ENCODE measurements at places on chromosomes 13 and 19. TPM values are rescaled to one million over a fixed set of nuclear protein-coding genes. Genes with fewer than 3 reads are reported as not detected.

Gene TNFSF11
- polyA plus RNA-seq: 1.2 TPM

GRCh38 chr13:98478189-98479129 is 98.4 kb downstream of the STK24 start:
- no peak for DNase-seq

DNA sequence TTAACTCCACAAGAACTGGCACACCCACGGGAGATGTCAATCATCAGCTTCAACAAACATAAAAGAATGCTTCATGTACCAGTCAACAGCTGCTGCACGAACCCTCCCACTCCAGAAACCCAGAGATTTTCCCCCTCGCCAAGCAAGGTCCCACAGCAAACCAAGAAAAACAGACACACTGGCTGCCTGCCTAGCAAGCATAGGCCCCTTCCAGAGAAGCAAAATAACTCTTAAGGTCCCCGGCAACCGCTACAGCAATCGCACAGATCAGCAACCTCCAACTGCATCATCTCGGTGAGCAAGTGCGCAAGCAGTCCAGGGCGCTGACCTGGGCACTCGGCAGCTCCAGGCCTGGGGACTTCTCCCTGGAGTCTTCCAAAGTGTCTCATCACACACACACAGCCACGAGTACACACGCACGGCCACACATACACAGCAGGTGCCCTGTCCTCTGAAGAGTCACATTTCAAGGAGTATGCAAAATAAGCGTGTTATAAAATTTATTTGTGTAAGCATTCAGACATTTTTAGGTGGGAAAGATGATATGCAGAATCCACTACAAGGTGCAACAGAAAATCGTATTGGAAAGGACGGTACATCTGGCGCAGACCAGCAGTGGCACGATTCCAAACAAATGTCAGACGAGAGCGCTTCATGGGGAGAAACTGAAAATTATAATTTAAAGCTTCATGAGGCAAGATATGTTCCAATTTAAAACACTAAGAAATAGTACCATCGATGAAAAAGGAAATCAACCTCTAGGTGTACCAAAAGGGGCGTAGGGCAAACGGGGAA is 125.0 kb downstream of the STK24 start:
- DNase-seq: peak; percentile 62

- no peak for DNase-seq
Measured at GRCh38 chr19:17081672-17082630, 6.4 kb downstream of the MYO9B start.

Gene ZNF763
- polyA plus RNA-seq: 3.5 TPM

Gene ATP4A
- 0.21 TPM for polyA plus RNA-seq

GRCh38 chr19:952680-953444 is 27.0 kb downstream of the ARID3A start:
- DNase-seq: no peak

DNA sequence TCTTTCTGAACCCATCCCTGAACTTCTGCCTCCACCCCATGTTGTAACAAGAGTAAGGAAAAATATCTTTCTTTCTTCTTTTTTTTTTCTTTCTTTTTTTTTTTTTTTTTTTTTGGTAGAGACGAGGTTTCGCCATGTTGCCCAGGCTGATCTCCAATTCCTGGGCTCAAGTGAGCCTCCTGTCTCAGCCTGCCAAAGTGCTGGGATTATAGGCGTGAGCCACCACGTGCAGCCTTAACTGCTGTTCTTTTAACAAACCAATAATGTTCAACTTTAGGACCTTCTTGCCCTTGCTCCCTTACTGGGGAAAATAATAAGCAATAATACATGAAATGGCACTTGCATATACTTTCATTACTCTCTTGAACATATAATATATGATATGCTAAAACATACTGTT is 19.6 kb downstream of the GPR183 start:
- DNase-seq: no peak

DNA sequence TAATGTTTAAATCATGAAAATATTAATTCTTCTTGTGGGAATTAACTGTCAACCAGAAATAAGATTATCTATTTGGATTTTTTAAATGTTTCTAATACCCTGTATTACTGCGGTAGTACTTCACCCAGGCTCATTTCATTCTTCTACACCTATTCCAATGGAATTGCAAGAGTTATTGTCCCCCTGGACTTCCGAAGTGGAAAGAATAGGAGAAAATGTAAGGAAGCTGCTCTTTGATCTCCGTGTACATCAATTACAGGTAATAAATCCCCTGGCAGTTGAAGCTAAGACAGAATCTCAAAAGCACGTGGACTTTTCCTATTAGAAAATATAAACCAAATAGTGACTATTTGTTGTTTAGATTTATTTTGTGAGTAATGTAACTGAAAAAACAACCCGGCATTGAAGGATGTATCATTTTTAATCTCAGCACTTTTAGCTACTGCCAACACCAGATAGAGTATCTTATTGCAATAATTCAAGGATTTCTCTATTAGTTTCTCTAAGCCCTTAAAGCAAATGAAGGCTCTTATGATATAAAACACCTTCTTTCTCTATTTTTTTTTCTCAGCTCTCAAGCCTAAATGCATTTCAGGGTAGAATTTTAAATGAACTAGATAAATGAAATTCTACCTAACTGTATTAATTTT is 77.3 kb downstream of the MZT1 start:
- DNase-seq: no peak

DNA sequence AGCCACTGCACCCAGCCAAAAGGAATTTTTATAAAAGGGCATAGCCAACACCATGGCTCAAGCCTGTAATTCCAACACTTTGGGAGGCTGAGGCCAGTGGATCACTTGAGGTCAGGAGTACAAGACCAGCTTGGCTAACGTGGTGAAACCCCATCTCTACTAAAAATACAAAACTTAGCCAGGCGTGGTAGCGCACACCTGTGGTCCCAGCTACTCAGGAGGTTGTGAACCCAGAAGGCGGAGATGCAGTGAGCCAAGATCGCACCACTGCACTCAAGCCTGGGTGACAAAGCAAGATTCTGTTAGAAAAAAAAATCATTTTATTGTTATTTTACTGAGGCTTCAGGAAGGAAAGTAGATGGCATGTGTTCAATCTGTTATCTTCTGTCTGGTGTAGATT is 31.3 kb upstream of the FOXO1 start:
- no peak for DNase-seq

Gene SIGLEC8
- polyA plus RNA-seq: 0.19 TPM

DNA sequence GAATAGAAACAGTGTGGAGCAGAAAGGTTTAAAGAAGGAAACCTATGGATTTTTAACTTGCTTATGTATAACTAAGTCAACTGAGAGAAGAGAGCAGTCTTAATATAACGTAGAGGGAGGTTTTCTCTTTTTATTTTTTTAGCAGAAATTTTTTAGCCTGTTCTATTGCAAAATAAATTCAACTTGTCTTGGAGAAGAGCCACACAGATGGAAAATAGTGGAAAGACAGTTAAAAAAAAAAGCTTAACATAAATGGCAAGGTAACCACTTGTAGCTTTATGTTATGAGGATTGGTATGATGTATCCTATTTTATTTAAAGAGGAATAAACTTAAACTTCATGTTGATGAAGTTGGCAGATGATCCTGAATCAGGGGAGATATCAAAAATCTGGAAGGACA is 312.4 kb downstream of the SHISA2 start:
- peak; percentile 76 for DNase-seq

DNA sequence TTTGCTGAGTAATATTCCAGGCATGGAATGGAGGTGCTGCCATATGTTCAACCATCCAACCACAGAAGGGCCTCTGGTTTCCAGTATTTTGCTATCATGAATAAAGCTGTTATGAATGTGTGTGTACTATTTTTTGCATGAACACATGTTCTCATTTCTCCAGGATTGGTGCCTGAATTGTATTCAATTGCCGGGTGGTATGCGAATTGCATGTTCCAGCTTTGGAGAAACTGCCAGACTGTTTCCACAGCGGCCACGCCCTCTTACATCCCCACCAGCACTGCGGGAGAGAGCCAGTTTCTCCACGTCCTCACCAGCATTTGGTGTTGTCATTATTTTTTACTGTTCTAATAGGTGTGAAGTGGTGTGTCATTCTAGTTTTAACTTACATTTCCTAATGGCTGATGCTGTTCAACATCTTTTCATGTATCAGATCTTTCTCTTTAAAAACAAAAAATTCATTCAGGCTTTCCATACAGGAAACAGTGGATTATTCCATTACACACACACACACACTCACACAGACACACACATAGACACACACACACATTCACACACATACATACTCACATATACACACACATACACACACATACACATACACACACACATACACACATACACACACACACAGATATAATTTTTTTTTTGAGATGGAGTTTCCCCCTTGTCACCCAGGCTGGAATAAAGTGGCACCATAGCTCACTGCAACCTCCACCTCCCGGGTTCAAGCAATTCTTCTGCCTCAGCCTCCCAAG is 154.1 kb downstream of the PTPRS start:
- no peak for DNase-seq

GRCh38 chr13:79528356-79528755 is 47.4 kb downstream of the NDFIP2 start:
- no peak for DNase-seq

Gene HRC
- polyA plus RNA-seq: 157 TPM

Gene TTC9B
- 0.24 TPM for polyA plus RNA-seq

- DNase-seq: no peak
Measured at GRCh38 chr13:98353750-98354149, 176.7 kb upstream of the RNF113B start.

DNA sequence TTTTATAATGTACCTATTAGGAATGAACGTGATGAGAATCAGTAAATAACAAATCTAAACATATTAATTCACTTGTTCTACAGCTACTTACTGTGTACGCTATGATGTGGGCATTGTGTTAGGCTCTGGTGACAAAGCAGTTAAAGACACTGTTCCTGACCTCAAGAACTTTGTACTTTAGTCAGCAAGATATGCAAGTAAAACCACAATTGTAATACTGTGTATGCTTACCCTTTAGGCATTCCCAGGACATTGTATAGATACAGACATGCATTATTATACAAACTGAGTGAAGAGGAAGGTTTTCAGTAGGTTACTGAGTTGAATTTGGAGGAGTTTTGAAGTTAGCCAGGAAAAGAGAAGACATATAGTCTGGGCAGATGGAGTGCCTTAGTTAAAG is 435.8 kb downstream of the HS6ST3 start:
- DNase-seq: no peak

GRCh38 chr13:72384186-72384823 is 343.1 kb downstream of the MZT1 start:
- peak; percentile 1 for DNase-seq

- peak; percentile 54 for DNase-seq
Measured at GRCh38 chr13:95660981-95661581, 15.9 kb upstream of the DNAJC3 start.

Gene SBK3
- polyA plus RNA-seq: not detected

- no peak for DNase-seq
Measured at GRCh38 chr19:18804139-18804601, 13.1 kb upstream of the COMP start.

GRCh38 chr13:40618581-40619478 is 47.6 kb downstream of the FOXO1 start:
- no peak for DNase-seq

- DNase-seq: no peak
Measured at GRCh38 chr13:89862691-89863036, 1484.8 kb upstream of the MIR17HG start.

Gene ZNF525
- polyA plus RNA-seq: 4.0 TPM

GRCh38 chr13:45199711-45200110 is 1.1 kb downstream of the KCTD4 start:
- no peak for DNase-seq

DNA sequence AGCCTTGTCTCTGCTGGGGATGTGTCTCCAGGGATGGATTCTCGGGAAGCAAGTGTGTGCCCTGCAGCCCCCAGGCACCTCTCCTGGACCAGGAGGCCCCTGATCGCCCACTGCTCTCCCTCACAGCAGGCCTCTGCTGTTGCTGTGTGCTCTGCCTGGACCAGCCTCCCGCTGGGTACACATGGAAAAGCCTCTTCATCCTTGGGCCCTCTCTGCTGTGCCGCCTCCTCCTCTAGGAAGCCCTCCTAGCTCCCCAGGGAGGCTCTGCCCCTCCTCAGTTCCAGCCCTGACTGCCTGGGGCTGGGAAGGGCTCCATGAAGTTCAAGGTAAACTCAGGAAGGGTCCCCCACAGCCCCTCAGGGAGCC is 12.0 kb downstream of the NDUFA11 start:
- no peak for DNase-seq

DNA sequence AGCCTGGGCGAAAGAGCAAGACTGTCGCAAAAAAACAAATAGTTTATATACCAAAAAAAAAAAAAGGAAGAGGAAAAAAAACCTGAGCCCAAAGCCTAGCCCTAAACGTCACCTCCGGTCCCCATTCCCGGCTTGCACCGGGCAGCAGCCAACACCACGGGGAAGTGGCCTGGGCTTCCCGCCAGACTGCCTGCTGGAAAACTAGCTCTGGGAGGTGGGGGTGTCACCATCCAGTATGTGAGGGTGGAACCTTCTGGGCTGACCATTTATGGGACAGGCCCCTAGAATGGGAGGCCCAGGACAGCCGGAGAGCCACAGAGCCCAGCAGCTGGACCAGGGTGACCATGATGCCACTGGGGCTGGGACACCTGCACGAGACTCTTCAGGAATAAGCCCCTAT is 37.3 kb downstream of the IL12RB1 start:
- peak; percentile 79 for DNase-seq

- DNase-seq: no peak
Measured at GRCh38 chr13:100594731-100595130, 6.1 kb upstream of the GGACT start.

GRCh38 chr19:44817725-44818465 is 9.0 kb downstream of the BCAM start:
- no peak for DNase-seq

Gene CEACAM20
- not detected for polyA plus RNA-seq

- DNase-seq: peak; percentile 49
Measured at GRCh38 chr19:2848616-2849015, 7.3 kb downstream of the ZNF555 start.

DNA sequence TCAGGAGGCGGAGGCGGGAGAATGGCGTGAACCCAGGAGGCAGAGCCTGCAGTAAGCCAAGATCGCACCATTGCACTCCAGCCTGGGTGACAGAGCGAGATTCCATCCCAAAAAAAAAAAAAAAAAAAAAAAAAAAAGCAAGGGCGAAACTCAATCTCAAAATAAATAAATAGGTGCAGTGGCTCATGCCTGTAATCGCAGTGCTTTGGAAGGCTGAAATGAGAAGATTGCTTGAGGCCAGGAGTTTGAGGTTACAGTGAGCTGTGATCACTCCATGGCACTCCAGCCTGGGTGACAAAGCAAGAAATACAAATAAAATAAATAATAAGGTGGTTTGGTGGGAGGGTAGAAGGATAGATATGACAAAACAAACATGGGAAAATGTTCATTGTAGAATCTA is 39.0 kb upstream of the CYP2S1 start:
- no peak for DNase-seq

Gene ZNF534
- polyA plus RNA-seq: 0.77 TPM

DNA sequence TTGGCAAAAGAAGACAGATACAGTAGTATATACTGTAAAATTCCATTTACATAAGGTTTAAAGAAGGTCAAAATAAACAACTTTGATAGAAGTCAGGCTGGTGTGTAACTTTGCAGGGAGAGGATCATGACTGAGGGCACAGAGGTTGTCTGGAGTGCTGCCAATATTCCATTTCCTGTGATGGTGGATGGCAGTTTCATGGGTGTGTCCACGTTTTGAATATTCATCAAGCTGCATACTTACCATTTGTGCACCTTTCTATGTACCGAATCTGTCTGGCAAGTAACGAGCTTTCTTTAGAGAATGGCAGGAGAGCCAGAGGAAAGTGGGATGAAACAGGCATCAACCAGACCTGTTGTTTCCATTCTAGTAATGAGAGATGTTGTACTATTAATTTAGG is 420.5 kb upstream of the HTR2A start:
- no peak for DNase-seq

Gene MUC16
- polyA plus RNA-seq: not detected

Gene FXYD7
- polyA plus RNA-seq: not detected

GRCh38 chr13:43475140-43475539 is 311.6 kb downstream of the ENOX1 start:
- DNase-seq: peak; percentile 34
